ENCODE measurements at places on chromosomes 5 and 9.
A peak's percentile ranks its signal among the peaks of the same experiment; 100 is the strongest.

DNA sequence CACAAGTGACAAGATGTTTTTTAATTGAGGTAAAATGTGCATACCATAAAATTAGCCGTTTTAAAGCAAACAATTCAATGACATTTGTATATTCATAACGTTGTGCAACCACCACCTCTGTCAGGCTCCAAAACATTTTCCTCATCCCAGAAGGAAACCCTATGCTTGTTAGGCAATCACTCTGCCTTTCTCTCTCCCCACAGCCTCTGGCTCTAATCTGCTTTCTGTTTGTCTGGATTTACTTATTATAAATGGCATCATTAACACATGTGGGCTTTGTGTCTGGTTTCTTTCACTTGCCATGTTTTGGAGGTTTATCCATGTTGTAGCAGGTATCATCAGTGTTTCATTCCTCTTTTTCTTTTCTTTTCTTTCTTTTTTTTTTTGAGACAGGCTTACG, 1.4 kb upstream of the N4BP3 start:
- DNase-seq: no peak

DNA sequence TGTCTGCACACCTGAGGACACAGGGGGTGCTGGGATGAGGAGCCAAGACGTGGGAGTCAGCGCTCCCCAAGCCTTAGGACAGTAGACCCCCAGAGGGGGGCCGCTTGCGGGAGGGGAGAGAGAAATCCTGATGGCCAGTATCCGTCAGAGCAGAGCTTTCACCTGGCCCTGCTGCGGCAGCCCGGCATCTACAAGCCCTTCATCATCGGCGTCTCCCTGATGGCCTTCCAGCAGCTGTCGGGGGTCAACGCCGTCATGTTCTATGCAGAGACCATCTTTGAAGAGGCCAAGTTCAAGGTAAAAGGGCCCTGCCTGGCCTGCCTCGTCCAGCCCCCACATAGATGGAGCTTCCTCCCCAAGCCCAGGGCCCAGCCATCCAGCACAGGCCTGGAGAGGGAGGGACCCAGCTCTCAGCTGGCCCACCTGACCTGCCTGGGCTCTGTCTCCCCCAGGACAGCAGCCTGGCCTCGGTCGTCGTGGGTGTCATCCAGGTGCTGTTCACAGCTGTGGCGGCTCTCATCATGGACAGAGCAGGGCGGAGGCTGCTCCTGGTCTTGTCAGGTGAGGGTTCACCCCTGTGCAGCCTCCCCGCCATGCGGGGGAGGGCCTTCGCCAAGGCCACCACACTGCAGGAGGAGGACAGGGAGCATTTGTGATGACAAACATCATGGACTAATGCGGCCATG, 6.7 kb downstream of the SLC2A8 start:
- no peak for DNase-seq

DNA sequence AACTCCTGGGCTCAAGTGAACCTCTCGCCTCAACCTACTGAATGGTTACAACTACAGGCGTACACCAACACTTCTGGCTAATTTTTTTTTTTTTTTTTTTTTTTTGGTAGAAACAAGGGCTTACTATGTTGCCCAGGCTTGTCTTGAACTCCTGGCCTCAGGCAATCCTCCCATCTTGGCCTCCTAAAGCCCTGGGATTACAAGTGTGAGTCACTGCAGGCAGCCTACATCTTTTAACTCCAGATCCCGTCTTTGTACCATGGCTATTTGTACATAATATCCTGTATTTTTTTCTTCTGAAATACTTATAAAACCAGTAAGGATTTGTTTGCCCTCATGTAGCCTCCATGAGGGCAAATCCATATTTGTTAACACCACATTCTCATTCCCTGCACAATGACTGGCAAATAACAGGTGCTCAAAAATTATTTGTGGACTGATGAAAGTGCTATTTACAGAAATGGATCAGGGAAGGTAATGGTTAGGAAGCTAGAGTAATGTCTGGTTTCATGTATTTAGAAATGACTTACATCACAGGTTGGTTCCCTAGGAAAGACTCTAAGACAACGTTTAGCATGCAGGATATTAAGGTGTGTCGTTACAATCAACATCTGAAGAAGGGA, 51.9 kb upstream of the POU5F2 start:
- no peak for DNase-seq

- DNase-seq: no peak
Observed at GRCh38 chr5:113340537-113340936, 94.3 kb downstream of the TSSK1B start.

GRCh38 chr5:95836544-95836943, 14.0 kb upstream of the GLRX start:
- DNase-seq: no peak

DNA sequence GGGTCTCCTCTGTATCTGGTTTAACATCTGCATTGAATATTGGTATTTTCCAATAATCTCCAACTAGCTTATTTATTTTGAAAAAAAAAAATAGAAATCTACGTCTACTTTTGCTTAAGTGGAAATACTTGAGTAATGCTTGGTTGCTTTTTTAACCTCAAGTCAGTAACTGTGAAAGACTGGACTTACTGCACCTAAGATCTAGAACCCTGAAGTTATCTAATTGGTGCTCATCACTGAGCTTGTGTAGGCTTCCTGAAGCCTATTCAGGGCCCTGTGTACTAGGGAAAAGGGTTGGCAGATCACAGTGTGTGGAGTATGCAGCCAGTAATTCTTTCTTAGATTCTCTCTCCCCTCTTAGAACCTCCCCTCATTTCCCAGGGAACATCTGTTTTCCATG, 16.2 kb downstream of the SLC1A1 start:
- no peak for DNase-seq

DNA sequence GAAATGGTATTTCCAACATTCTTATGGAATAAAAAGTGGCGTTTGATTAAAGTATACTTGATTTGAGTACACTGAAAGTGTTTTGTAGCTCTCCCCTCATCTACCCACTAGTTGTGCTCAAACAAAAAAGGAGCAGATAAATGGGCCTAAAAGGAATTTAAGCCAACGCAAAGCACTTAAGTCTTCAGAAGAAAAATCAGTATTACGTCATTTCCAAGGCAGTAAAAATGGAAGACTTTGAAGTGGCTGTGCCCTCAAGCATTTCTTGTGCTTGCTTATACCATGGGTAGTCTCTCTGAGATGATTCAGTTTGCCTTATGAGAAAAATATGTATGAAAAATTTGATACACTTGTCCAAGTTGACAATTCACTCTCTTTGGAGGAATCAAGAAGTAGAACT, 279.9 kb upstream of the CD180 start:
- no peak for DNase-seq

GRCh38 chr5:1536871-1537602, 13.3 kb upstream of the LPCAT1 start:
- DNase-seq: no peak

GRCh38 chr9:99745085-99745484, 76.6 kb upstream of the NR4A3 start:
- DNase-seq: no peak

DNA sequence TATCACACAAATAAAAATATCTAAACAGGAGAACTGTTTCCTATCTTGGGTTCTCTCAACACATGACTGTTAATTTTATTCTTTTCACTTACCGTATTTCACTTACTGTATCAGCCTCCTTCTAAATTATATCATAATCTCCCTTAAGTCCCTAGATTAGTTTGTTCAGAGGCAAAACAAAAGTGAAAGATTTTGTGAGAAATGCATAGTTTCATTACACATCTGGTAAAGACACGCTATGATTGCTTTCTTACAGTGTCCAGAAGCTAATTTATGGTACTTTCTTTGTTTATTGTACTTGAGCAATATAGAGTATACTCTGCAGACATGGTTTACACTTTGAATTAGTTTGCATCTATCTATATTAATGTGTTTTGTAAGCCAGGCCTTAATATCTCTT, 159.7 kb upstream of the TLX3 start:
- DNase-seq: no peak

GRCh38 chr9:73741316-73741715, 589.7 kb downstream of the ANXA1 start:
- DNase-seq: no peak

- DNase-seq: no peak
Observed at GRCh38 chr5:2240118-2240904, 357.6 kb upstream of the IRX4 start.

- DNase-seq: no peak
Observed at GRCh38 chr5:89043676-89044075, 160.7 kb upstream of the MEF2C start.

DNA sequence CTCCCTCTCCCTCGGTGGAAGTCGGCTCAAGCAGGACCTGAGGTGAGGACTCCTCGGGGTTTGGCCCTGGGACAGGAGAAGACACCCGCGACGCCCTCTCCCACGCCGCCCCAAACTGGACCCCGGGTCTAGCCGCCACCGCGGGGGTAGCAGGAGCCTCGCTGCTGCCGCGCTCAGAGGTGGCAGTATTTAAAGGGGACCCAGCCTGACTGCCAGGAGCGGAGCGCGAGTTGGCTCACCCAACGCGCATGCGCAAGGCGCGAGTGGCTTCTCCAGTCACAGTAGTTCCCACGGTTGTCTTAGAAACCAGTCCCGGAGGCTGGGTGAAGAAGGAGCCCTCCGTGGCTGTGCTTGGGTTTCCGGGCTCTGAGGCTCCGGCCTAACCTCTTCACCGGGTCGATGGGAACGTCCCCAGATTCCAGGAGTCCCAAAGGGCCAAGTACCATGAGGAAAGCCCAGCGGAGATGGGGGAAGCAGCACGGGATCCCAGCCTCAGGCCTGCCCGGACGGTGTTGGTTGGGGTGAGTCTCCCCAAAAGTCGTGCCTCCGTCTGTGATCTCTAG, 477.8 kb downstream of the SPATA31A7 start:
- DNase-seq: no peak

DNA sequence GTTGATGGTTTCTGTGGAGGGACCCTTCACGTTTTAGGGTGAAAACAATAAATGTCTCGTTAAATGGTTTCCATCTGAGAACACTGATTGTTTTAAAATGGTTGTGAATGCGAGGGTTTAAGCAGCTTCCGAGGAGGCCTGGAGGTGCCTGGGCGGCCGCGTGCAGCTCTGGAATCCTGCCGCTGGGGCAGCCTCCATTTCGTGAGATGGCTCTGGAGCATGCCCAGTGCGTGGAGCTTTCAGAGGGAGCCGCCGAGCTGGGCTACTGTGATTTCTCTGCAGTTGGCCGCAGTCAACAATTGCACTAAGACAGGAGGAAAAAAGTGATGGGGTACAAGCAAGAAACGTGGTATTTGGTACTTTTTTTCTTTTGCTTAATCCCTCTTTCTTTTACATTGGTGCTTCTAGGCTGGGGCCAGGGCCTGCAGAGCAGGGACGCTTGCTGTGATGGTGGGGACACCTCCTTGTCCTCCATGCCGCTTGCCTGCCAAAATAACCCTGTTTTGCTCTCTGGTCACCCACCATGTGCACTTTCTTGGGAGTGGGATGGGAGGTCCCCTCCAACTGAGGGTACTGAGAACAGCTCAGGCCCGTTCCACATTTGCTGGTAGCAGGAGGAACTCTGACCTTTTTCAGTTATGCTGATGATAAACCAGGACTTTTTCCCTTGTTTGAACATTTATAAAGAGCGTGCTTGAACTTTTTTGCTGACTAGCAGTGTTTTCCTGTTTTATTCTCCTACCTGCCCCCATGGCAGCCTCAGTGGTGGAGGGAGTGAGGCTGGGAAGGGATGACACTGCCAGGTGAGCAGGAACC, 47.1 kb downstream of the EHMT1 start:
- peak; percentile 65 for DNase-seq

DNA sequence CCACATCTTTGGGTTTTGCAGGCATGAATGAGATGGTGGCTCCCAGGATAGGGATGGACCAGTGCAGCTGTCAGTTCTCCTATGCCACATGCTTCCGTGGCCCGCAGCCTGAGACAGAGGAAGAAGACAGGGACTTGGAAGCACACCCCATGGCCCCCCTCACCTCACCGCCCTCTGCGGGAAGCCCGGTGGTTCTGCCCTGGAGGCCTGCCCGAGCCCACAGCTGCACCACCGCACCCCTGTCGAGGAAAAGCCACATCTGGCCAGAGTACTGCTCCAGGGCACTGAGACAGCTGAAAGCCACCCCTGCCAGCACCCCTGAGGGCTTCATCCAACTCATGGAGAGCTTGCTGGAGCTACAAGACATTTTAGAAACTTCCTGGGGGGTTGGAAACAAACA, 7.6 kb upstream of the TRMT10B start:
- DNase-seq: no peak

GRCh38 chr5:81302596-81302995, 1.2 kb downstream of the ZCCHC9 start:
- DNase-seq: no peak

- DNase-seq: no peak
Observed at GRCh38 chr9:115006660-115007059, 76.3 kb upstream of the TNFSF8 start.

DNA sequence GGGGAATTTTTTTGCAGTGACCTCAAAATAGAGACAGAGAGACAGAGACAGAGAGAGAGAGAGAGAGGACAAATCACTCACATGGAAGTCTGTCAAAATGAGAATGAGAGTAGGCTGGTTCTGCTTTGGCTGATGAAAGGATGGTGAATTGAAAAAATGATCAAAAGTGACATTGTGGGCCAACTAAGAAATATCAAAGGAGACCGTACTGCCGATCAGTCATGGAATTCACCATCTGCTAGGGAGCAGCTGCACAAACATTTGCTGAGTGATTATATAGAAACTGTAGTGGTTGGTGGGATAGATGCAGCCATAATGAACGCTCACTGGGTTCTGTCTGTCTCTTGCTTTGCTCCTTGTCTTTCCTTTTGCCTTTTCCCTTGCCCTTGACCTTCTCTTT, 476.6 kb upstream of the SGCD start:
- DNase-seq: no peak

GRCh38 chr5:123035360-123035917, 1.1 kb downstream of the PPIC start:
- peak; percentile 4 for DNase-seq

DNA sequence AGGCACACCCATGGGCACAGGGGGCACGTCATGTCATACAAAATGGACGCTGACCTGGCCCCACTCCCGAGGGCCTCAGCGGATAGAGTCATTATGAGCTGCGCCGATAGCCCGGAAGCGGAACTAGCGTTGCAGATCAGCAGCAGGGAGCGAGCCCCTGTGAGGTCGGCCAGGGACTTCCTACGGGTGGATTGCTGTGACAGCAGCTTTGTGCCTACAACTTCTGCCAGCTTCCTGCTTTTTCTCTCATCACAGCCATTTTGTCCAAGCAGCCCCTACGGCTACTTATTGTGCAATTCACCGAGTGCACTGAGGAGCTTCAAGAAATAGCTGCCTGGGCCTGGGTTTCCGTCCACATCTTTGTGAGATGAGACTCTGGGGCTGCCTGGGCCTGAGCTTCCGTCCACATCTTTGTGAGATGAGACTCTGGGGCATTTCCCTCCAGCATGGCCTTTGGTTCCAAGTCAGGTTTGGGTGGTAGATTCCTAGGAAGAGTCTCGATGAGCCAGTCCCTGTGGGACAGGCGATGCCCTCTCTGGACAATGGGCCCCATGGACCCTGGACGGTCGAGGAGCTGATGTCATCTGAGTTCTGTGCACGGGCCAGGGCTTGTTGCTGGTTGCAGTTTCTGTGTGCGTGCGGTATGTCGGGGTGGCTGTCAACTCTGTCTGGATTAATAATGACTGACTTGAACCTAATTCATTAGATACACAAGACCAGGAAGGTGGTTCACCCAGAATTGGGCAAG, 67.0 kb upstream of the GNE start:
- DNase-seq: no peak
